ENCODE measurements at places on chromosomes 1 and 21.

DNA sequence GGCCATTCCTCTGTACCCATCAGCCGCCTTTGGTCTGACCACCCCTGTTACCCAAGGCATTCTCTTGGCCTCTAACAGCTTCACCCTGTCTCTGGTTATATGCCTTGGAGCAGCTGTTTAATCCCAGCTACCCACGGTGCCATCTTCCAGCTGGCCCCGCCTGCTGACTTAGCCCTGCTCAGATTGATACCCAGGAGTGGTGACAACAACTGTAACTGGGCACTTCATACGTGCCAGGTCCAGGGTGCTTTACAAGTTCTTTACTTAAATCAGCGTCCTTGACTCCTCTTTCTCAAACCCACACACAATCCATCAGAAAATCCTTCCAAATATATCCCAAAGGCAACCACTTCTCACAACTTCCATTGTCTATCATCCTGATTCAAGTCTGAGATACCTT lies 37.2 kb upstream of the HMGB4 start:
- DNase-seq = no peak

DNA sequence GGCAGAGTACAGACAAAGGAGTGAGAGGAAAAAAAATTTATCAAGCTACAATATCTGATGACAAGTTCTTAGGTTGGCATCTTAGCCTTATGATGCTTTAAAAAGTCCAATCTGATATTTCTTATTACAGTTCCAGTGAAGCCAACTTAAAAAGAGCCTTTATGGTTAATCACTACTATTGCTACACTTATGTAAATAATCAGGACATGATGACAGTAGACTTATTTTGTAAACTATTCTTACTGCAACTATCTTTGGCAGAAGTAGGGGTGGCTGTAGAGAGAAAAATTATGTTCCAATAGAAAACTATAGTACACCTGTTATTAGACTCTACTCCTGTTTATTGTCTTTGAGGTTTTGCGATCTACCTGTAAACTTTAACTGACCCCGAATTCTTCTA lies 25.8 kb upstream of the NUF2 start:
- DNase-seq = no peak

GRCh38 chr1:45913731-45914501 lies 110.5 kb downstream of the MAST2 start:
- no peak for DNase-seq

DNA sequence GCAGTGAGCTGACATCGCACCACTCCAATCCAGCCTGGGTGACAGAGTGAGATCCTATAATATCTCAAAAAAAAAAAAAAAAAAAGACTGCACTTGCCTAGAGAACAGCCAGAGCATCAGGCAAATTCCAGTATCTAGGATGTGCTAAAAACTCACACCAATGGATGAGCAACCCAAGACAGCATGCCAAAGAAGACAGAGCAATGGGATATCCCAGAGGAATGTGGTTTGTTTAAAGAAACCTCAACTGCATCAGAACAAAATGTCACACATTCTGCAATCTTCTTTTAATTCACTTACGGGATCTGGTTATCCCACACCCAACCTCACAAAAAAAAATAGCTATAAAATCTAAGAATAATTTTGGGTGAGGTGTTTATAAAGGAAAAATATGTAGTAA lies 7.3 kb downstream of the KCNH1 start:
- DNase-seq = no peak

DNA sequence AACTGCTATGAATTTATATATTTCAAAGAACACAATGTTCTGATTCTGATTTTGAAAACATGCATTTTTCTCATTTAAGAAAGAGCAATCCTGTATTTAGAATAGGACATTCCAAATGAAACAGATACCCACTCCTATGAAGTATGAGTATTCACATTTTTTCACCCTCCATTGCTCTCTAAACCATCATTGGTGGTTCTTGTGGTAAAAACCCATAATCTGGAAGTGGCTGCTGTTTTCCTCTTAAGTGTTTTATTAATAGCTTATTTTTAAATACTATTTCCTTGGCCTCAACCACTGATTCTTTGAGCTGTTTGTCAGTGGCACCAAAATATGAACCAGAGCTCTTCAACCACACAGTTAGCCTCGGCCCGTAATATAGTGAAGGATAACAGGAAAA lies 60.0 kb upstream of the ADAM30 start:
- no peak for DNase-seq

DNA sequence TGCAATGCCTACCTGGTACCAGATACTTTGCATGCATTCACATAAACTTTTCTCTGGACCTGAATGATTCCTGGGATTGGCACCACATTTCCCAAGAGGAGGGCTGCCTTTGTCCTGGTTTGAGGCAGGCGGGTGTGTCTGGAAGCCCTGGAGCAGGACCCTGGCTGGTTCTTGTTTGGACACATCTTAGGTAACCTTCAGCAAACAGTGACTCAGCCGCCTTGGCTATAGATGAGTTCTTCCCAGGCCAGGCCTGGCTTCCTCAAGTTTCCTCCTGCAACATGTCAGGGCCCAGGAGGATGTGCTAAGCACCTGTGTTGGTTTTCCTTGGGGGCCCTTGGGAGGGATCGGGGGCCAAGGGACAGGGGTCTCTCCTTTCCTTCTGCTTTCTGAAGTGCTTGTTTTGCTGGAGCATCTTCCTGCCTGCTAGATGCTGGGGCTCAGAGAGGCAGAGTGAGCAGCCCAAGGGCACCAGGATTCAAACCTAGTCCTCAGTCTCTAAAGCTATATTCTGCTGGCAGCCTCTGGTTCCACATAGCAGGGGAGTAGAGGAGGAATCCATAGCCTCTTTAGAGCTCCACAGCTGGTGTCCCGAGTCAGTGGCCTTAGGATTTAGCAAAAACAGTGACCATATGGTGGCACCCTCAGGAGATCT lies 38.2 kb downstream of the PAX7 start:
- no peak for DNase-seq

DNA sequence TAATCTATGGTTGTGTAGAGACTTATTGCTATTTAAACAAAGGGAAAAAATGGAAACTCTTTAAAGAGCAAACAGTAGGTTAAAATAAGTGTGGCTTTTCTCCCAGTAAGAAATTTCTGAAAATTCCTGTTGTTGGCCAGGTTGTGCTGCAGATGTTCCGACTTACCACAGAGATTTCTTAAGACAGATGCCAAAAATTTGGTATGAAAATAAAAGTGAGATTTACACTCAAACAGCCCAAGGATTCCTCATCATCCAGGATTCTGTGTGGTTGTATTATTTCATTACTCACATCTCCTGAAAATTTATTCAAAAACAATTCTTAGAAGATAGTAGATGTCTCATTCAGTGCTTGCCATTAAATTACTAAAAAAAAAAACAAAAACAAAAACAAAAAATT lies 296.7 kb upstream of the PTBP2 start:
- no peak for DNase-seq

- no peak for DNase-seq
These were observed 389.7 kb downstream of the LMO4 start for GRCh38 chr1:87718241-87718950.

DNA sequence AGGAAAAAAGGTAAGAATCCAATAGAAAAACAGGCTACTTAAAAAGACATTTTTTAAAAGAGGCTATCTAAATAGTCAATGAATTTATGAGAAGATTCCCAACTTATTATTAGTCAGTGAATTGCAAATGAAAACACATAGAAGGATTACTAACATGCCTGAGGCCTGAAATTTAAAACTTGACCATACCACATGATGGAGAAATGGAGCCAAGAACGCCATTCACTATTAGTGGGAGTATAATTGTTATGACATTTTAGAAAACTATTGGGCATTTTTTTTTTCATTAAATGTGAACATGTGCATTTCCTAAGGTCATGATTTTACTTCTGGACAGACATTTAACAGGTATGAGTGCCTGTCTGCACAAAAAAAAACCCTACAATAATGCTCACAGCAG lies 24.8 kb upstream of the OR2B11 start:
- DNase-seq = no peak

GRCh38 chr1:153774780-153775457 lies at the start of gene SLC27A3:
SLC27A3 (plus strand) TSS chr1:153775407; CDS start chr1:153775498, 91 bp downstream.
- DNase-seq = peak; percentile 64

GRCh38 chr1:113074237-113074636 lies 1.2 kb downstream of the LRIG2 start:
- DNase-seq = peak; percentile 11

DNA sequence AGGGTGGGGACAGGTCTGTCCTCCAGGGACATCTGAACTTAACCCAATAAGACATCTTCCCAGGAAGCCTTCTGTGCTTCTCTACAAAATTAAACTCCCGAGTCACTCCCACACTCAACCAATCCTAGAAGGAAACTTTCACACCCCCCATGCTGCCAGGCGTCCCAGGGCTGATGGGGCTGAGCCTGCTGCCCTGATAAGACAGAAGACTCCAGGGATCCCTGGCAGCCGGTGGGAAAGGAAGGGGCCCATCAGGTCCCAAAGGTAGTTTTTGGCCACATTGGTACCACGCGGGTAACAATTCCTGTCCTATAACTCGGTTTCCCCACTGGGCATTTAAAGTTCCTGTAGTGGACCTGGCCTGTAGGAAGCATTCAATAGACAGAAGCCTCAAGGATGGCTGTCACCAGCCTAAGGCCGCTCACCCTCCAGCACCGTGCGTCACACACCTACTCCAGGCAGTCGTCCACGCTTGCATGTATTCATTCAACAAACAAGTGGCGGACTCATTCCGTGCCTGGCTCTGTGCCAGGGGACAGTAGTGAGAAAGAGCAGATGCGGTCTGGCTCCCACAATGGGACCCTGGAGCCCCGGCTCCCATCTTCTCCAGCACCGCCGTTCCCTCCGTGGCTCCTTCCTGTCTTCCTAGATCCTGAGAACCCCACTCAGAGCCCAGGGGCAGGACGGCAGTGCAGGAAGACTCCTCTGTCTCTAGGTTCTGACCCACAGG lies 465.2 kb downstream of the NPHP4 start:
- no peak for DNase-seq

GRCh38 chr1:75952016-75952415 lies 19.8 kb upstream of the ASB17 start:
- no peak for DNase-seq

DNA sequence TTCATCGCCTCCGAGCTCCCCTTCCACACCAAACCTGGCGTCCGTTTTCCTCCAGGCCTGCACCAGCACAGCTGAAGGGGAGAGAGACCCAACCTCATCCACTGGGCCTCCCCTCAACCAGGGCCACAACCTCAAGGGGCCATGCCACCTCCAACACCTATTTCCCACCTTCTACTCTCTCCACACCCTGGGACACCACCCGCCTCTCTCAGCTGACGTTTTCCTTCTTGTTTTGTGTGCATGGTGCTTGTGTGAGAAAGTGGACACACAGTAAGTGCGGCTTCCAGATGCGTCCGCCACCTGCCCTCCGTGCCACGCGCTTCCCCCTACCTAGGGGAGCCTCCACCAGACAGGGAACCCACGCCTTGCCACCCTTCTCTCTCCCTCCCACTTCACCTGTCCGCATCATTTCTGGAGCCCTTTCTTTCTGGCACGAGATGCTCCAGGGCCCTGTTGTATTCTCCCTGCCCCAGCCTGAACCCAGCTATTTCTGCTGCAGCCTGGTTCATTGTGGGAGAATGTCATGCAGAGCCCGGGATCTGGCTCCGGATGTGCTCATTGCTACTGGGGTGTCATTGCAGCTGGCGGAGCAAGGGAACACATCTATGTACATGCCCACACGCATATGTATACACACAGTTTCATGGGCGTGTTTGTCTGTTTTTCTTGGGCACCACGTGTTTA lies 1.3 kb upstream of the GNB1 start:
- no peak for DNase-seq

DNA sequence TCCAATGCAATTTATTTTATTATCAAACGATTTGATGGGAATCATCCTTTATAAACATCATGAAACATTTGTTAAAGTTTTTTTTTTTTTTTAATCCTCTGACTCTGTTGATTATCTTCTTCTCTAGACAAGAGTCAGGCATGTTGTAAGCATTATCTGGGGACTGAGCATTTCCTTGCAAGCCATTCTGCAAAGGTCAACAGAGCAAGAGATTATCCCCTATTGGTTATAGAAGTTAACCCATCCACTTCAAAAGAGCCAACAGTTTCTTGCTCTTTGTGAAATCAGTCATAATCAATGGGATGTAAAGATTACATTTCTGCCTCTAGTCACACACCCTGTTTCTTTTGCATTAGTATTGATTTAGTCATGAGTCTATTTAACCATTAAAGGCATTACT lies 368.8 kb upstream of the ADGRL4 start:
- DNase-seq = no peak

DNA sequence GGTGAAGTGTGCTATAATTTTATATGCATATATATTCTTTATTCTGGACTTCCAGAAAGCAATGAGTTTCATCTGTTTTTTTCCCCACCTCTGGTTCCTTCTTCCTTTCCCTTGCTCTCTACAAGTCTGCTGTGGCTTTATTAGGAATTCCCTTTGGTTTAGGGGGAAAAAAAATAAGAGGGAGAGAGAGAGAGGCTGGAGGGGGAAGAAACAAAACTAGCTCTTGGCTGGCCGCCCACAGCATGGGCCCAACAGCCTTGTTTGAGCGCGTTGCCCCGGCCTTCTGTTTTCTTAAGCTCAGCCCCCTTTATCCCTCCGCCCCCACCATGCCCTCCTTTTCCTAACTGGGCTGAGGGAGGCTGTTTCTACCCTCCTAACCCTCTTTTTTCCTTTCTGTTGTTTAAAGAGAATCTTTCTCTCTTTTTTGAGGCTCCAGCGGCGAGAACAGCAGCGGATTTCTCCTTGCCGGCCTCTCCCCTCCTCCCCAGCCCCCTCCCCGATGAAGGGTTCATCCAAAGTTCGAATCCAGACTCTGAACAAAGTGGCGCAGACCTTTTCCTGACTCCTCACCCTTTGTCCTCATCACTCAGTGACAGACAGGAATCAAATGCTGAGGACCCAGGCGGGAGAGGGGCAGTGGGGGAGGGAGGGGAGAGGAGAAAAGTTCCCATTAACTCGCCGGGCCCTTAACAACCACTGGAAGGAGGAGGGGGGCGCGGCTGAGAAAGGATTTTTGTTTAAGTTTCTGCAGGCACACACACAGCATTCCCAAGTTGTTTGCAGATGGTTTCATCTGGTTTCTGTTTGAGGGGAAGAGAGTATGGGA lies 29.7 kb downstream of the PBX1 start:
- DNase-seq = peak; percentile 89

- no peak for DNase-seq
These were observed 31.8 kb upstream of the ENO1 start for GRCh38 chr1:8910331-8910730.

DNA sequence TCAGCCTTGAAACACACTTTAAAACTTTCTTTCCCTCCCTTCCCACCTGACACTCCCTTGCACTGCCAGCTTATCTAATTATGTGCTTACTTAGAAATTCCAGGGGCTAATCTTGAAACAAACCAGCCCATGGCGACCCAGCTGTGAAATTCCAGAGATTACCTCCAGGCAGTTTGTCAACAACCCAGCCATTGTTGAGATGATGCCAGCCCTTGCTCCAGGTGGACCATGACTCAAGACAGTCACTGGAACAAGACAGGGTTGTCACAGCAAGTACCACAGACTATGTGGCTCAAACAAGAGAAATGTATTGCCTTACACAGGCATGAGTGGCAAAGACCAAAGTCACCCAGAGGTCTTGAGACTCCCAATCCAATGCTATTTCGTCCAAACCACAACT lies 7.9 kb downstream of the FYB2 start:
- peak; percentile 37 for DNase-seq

DNA sequence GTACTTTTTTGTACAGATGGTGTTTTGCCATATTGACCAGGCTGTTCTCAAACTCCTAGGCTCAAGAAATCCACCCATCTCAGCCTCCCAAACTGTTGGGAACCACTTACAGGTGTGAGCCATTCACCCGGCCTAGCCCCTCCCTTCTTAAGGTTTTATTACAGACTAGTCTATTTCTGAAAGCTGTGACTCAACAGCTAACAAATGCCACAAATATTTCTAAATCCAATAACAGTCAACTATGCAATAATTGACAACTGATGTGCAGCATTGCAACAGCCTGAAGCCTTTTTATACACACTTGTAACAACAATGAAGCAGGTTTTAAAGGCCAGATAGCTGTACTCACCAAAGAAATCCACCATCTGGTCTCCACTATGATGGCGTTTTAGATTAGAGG lies 51.4 kb downstream of the GRIK1 start:
- DNase-seq = no peak

Data from GM23338 (cell line).